Motor neuron (in vitro differentiated cells): ENCODE measurements at places on chromosomes 4 and X. TPM values are rescaled to one million over a fixed set of nuclear protein-coding genes. Genes with fewer than 3 reads are reported as not detected.

- peak; percentile 4 for ATAC-seq
Observed at GRCh38 chrX:40158036-40158706, 60.4 kb upstream of the BCOR start.

GRCh38 chr4:48779095-48779997 is 733 bp downstream of the FRYL start:
- peak; percentile 31 for ATAC-seq

GRCh38 chrX:136828830-136829229 is 48.1 kb upstream of the ARHGEF6 start:
- no peak for ATAC-seq

Gene STIM2
- 29.3 and 31.9 TPM in 2 replicates for total RNA-seq

Gene GCNA
- 2.0 and 2.2 TPM in 2 replicates for total RNA-seq
